ENCODE measurements at places on chromosomes 6 and 20. TPM values are rescaled to one million over a fixed set of nuclear protein-coding genes. Genes with fewer than 3 reads are reported as not detected.

LPIN3 gene
- 21.4 TPM for total RNA-seq

CLDN20 gene
- total RNA-seq = not detected

IMPG1 gene
- total RNA-seq = not detected

CPXM1 gene
- 3.7 TPM for total RNA-seq

ZNF184 gene
- total RNA-seq = 5.3 TPM

OOEP gene
- total RNA-seq = 0.39 TPM

ULBP3 gene
- total RNA-seq = 0.75 TPM

RGS17 gene
- total RNA-seq = 3.2 TPM

DNA sequence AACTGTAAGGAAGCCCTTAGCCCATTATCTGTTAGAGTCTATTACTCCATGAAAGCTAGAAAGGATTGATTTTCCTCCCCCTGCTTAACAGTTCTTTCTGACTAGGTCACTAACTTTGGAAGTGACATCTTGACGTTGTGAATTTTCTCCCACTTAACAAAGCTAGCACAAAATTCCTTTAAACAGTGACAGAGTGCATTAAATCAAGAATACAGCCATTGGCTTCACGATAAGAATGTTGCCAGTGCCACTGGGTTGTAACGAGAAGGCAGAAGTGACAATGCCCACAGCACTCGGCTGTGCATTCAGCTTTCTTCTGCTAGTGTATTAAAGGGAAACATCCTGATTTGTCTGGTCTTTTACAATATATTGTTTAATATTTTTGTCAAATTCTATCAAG, 182.7 kb upstream of the DTNBP1 start:
- no peak for DNase-seq

DNA sequence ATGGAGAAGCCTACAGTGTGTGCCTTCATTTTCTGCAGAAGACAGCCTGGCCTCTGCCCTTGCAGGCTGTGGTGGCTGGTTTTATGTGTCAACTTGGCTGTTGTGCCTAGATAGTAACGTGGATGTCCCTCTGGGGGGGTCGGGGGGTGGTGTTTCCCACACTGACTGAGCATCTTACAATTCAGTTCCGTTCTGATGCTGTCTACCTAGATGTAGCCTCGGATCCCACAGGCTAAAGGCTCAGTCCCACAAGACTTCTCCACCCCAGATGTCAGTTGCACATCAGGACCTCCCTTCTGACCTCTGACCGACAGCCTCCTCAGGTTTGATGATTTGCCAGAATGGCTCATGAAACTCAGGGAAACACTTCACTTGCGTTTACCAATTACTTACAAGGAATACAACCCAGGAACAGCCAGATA, 4.4 kb downstream of the PYGB start:
- DNase-seq = no peak

- peak; percentile 76 for DNase-seq
These were observed 2.9 kb downstream of the SLC2A4RG start for GRCh38 chr20:63742381-63743024.

- no peak for DNase-seq
These were observed 108.6 kb upstream of the MRPS10 start for GRCh38 chr6:42326248-42326647.

GRCh38 chr6:148313488-148313887, 29.1 kb upstream of the SASH1 start:
- no peak for DNase-seq

GRCh38 chr6:119974430-119975159, 625.0 kb upstream of the MAN1A1 start:
- no peak for DNase-seq

DNA sequence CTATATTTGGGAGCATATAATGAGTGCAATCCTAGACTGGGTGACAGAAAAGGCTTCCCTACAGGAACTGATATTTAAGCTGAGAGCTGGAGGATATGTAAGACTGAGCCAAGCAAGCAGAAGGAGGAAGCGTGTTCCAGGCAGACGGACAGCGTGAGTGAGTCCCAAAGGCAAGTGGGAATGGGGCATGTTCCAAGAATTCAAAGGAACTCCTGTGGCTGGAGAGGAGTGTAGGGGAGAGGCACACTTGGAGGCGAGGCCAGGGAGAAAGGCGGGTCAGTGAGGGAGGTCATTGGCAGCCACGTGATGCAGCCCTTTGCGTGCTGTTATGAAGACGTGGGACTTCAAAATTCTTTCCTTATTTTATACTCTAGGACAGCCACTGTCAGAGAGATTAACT, 27.9 kb upstream of the SGK1 start:
- DNase-seq = peak; percentile 55

DNA sequence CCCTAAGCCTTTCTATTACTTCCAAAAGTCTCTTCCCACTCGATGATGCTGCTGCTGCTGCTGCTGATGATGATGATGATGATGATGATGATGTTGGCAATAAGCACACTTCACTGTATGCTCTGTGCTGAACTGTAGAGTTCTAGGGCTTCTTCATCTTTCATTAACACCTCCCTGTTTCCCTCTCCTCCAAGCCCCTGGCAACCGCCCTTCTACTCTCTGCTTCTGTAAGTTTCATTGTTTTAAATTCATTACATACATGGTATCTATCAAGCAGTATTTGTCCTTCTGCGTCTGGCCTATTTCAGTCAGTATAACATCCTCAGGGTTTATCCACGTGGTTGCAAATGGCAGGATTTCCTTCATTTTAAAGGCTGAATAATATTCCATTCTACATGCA, 100.2 kb downstream of the THBS2 start:
- DNase-seq = no peak

GRCh38 chr6:129785756-129786135, 75.4 kb downstream of the TMEM244 start:
- no peak for DNase-seq

DNA sequence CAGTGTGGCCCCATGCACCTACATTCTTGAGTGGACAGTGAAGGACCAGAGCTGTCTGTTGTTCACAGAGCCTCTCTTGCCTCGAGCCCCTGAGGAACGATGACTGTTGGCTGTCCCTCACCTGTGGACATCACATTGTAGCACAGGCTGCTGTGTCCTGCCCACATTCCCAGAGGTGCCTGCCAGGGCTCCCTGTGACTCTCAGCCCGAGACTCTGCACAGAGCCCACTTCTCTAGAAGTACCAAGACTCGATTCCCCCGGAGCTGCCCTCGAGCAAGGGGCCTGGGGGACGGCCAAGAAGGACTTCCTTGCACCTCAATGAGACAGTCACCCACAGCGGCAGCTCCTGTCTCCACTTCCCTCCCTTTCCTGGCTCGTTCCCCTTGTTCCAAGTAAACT, 28.6 kb upstream of the DLGAP4 start:
- peak; percentile 45 for DNase-seq

DNA sequence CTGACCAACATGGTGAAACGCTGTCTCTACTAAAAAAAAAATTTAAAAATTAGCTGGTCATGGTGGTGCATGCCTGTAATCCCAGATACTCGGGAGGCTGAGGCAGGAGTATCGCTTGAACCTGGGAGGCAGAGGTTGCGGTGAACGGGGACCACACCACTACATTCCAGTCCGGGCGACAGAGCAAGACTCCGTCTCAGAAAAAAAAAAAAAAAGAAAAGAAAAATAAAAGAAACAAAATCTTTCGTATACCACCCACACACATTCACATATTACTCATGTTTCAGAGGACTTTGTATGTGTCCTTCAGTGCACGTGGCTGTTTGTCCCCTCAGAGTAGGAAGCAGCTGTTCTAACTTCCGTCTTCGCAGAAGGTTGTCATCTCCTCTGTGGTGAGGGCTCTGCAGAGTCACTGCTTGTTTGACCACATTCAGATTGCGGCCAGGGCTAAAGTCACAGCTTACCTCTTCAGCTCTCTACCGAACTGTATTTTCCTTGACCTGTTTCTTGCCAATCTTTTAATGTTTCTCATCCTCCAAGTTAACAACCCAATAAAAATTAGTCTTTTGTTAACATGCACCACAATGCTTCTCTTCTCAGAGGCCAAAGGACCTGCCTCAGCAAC, 36.6 kb upstream of the HIVEP1 start:
- DNase-seq = no peak

GRCh38 chr6:121032268-121033006, 301.8 kb downstream of the TBC1D32 start:
- no peak for DNase-seq

DNA sequence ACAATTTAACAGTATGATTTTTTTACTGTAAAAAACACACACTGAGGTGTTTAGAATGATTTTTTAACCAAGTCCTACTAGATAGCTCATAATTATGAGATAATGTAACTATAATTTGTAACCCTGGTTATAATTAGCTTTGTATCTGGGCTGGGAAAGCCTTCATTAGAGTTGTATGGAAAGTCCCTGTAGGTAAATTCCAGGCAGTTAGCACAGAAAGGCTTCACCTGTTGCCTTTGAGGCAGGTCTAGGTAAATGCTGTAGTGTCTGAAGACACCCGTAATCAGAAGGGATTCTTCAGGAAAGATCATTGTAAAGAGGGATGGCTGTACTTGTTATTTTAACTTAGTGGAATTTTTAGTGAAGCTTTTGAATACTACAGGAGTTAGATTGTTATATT, 1.9 kb downstream of the TMEM200A start:
- no peak for DNase-seq

- no peak for DNase-seq
These were observed 1.6 kb upstream of the UCKL1 start for GRCh38 chr20:63957690-63958441.
